ENCODE measurements at places on chromosomes 13 and 19. TPM values are rescaled to one million over a fixed set of nuclear protein-coding genes. Genes with fewer than 3 reads are reported as not detected.
A peak's percentile ranks its signal among the peaks of the same experiment; 100 is the strongest.

The DAND5 gene
- 8.1 TPM for total RNA-seq

GRCh38 chr13:78133511-78133910 is 214.9 kb upstream of the EDNRB start:
- H3K27ac ChIP-seq: no peak overlapping the region
- H3K27me3 ChIP-seq: no peaks in the 10 kb centered on the region
- H3K4me1 ChIP-seq: no peaks in the 10 kb centered on the region
- DNase-seq: no peak

The UHRF1 gene
- total RNA-seq: 1.2 TPM

DNA sequence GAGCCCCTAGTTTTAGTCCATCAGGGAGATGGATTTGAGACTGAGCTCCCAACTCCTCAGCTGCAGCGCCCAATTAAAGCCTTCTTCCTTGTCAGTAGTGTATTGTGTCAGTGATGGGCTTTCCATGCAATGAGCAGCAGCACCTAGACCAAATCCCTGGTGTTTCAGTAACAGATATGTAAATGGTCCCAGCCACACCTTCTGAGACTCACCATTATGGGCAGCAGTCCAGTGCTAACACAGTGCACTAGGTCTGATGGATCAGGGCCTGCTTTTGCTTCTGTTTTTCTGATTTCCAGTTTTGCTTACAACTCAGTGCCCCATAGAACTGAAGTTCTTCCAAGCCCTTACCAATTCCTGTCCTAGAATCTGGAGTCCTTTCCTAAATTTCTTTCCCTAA is 41.8 kb upstream of the MIR17HG start:
- DNase-seq: no peak
- H3K27me3 ChIP-seq: no peaks in the 10 kb centered on the region
- no peak overlapping the region for H3K27ac ChIP-seq
- H3K36me3 ChIP-seq: no peaks in the 10 kb centered on the region
- no peak overlapping the region for H3K4me3 ChIP-seq

GRCh38 chr19:14502334-14503092 is 6.6 kb upstream of the GIPC1 start:
- H3K27me3 ChIP-seq: no peaks in the 10 kb centered on the region
- no peak overlapping the region for H3K4me3 ChIP-seq
- peaks cover 2% of the 10 kb centered on the region for H3K4me1 ChIP-seq
- H3K36me3 ChIP-seq: no peaks in the 10 kb centered on the region

- no peaks in the 10 kb centered on the region for H3K36me3 ChIP-seq
- peaks cover 63% of the 10 kb centered on the region for H3K4me1 ChIP-seq
- no peak for DNase-seq
Measured at GRCh38 chr13:110382229-110382628, 75.1 kb downstream of the COL4A2 start.

- H3K4me1 ChIP-seq: peaks cover 29% of the 10 kb centered on the region
- H3K36me3 ChIP-seq: no peaks in the 10 kb centered on the region
Measured at GRCh38 chr19:33401683-33402420, 28.3 kb downstream of the CEBPG start.

DNA sequence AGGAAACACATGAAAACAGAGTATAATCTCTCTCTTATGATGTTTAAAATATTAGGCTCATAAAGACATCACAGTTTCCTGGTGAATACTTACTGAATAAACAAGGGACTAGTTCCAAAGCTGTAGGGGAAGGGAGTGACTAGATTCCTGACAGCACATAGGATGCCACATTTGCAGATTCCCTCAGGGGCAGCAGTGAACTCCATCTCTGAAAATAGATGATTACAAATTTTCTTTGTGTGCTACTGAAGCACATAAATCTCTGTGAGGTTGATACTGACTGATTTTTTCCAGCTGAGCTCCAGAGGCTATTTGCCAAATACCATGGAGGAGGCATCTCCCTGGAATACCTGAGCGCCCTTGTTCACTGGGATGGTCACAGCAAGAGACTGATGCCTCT is 77.3 kb downstream of the FGF9 start:
- H3K27me3 ChIP-seq: no peaks in the 10 kb centered on the region
- H3K27ac ChIP-seq: no peak overlapping the region
- no peaks in the 10 kb centered on the region for H3K36me3 ChIP-seq
- H3K4me3 ChIP-seq: no peak overlapping the region
- H3K4me1 ChIP-seq: no peaks in the 10 kb centered on the region

The GFY gene
- not detected for total RNA-seq

DNA sequence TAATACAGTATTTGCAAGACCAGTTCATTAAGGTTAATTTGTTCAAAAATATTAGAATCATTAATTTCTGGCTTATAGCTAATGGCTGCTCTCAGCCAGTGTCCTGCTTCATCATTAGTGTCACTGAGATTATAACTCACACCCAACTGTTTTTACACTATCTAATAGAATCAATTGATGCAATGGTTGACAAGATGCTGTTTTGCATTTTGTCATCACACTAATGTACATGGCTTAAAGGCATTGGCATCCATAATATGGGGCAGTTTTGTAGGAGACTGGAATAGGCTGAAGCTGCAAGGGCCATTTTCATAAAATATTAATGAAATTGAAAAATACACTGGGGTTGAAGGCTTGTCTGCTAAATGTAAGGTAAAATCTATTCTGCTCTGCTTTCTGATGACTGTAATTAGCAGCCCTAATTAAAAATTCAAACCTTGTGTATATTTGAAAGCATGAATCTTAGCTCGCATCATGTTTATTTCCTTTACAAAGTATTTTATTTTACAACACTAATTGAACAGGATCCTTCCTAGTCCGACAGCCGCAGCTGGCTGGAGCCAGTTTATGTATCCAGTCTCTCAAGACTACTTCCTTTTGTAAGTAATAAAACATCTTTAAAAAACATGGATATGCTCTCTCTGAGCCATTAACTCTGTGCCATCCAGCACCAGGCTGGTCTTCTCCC is 296.7 kb downstream of the POU4F1 start:
- no peak overlapping the region for H3K4me3 ChIP-seq
- H3K27me3 ChIP-seq: no peaks in the 10 kb centered on the region
- no peak for DNase-seq
- H3K4me1 ChIP-seq: no peaks in the 10 kb centered on the region
- H3K36me3 ChIP-seq: no peaks in the 10 kb centered on the region
- no peak overlapping the region for H3K27ac ChIP-seq

DNA sequence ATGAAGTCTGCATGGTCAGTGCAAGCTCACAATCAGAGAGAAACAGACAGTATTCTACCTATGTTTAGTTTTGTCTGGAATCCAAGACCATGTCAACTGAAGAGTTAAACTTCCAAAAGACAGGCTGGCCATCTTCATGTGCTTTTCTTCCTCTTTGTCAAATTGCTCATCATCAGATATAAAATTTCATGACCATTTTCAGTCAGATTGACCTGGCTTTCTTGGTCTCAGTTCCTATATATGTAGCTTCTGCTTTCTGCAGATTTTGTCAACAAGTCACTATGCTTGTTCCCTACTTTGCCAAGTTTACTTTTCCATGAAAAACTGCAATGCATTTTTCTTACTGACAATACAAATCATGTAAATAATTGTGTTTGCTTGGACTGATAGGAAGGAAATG is 13.9 kb downstream of the SLC46A3 start:
- H3K36me3 ChIP-seq: peaks cover 73% of the 10 kb centered on the region
- no peak for DNase-seq
- no peak overlapping the region for H3K27ac ChIP-seq

GRCh38 chr13:24216176-24216575 is 55.7 kb downstream of the SPATA13 start:
- H3K4me3 ChIP-seq: no peak overlapping the region
- H3K27me3 ChIP-seq: no peaks in the 10 kb centered on the region
- peak overlapping the region; percentile 51 for H3K27ac ChIP-seq
- H3K4me1 ChIP-seq: peaks cover 55% of the 10 kb centered on the region
- no peaks in the 10 kb centered on the region for H3K36me3 ChIP-seq
- no peak for DNase-seq

GRCh38 chr13:109087916-109088623 is 458.7 kb downstream of the MYO16 start:
- no peak overlapping the region for H3K27ac ChIP-seq
- no peak overlapping the region for H3K4me3 ChIP-seq
- H3K36me3 ChIP-seq: no peaks in the 10 kb centered on the region
- H3K27me3 ChIP-seq: no peaks in the 10 kb centered on the region
- H3K4me1 ChIP-seq: no peaks in the 10 kb centered on the region
- no peak for DNase-seq

- no peak for DNase-seq
- peaks cover 11% of the 10 kb centered on the region for H3K36me3 ChIP-seq
- peak overlapping the region; percentile 75 for H3K27ac ChIP-seq
- H3K4me1 ChIP-seq: peaks cover 55% of the 10 kb centered on the region
- H3K27me3 ChIP-seq: no peaks in the 10 kb centered on the region
Measured at GRCh38 chr13:48411147-48411794, 1.6 kb downstream of the LPAR6 start.

GRCh38 chr19:7715671-7716070 is 13.7 kb upstream of the FCER2 start:
- peaks cover 7% of the 10 kb centered on the region for H3K4me1 ChIP-seq
- no peaks in the 10 kb centered on the region for H3K36me3 ChIP-seq
- H3K4me3 ChIP-seq: no peak overlapping the region
- no peak overlapping the region for H3K27ac ChIP-seq

The DPF1 gene
- total RNA-seq: 0.19 TPM

The CACNA1A gene
- total RNA-seq: 0.66 TPM

All from heart right ventricle (tissue), 16 donors.